ENCODE measurements at places on chromosomes 1 and 21.

GRCh38 chr1:86705665-86705985 is 1.2 kb downstream of the SH3GLB1 start:
- no peak for DNase-seq

GRCh38 chr1:20521960-20522861 is 14.3 kb upstream of the MUL1 start:
- peak; percentile 76 for DNase-seq

DNA sequence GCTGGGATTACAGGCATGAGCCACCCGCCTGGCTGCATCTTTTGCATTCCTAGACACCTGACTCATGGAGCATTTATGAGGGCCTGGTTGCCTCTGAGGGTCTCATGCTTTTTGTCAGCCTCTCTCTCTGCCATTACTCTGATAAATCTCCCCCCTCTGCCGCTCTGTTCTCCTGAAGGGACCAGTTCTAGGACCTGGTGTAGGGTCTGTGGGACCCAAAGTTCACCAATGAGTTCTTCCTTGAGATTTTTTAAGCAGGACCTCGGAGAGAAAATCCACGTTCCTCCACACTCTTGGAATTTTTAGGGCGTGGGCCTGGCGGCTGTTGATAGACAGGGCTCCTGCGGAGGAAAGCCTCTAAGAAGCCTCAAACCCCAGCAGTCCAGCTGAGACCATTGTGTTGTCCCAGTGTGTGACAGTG is 91.9 kb upstream of the ERRFI1 start:
- DNase-seq, result no peak

DNA sequence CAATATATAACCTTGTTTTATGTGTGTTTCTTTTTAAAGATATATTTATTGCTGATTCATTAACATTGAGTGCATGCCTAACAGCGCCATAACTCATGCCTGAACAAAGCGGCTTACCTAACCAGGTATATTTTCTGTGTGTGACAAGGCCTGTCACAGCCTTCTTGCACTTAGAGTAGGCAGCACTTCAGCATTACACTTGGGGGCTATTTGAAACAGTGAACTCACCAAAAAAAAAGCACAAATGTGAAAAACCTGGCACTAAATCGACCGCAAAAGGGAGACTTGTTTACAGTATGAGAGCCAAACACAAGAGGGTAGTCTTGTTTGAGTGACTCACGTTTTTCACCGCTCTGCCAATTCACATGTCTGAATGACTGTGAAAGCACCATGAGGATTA is 111.7 kb downstream of the DISP1 start:
- DNase-seq, result no peak

- DNase-seq, result no peak
These were observed 149.5 kb upstream of the HMGB4 start for GRCh38 chr1:33714421-33714820.

DNA sequence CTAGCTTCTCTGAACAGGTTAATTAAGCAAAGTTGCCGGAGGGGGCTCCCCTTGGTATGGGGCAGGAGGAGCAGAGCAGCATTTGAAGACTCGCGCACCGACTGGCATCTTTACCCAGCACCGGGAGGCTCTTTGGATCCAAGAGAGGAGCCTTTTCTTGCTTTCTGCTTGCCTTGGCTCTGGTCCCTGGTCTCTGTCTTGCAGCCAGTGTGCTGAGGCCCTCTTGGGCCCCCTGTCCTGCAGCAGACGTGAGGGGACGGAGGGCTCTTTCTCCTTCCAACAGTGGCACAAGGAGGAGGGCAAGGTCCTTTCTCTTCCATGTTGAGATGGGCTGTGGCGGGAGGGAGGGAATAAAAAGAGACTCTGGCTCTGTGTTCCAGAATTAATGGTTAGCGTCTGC is 45.6 kb downstream of the ZBTB18 start:
- no peak for DNase-seq

DNA sequence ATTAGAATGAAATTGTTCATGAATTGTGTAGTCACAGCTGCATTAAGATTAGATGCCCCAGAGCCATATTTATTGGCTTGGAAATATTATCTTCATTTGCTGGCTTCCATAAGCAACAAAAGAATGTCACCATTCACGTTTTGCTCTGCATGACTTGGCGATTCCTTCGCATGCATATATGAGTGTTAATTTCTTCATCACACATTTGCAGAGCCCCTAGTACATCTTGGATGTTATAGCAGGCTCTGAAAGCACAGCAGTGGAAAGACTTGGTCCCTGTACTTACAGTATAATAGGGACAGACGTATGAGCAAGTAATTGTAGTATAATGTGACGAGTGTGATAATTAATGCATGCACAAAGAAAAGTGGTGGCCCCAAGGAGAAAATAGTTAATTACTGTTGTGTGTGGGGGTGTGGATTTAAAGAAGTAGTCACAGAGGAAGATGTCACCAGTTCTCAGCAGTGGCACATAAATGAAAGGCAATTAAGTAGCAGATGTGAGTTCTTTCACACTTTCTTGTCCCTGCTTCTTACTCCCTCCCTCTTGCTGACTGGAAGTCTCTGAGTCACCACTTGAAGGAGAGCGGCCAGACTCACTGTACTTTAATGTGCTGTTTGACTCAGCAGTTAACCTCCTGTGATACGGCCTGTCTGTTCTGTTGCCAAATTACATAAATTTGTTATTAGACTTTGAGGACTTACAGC is 21.0 kb downstream of the S100A10 start:
- no peak for DNase-seq

GRCh38 chr1:38418195-38419030 is 371.8 kb upstream of the POU3F1 start:
- DNase-seq, result no peak

DNA sequence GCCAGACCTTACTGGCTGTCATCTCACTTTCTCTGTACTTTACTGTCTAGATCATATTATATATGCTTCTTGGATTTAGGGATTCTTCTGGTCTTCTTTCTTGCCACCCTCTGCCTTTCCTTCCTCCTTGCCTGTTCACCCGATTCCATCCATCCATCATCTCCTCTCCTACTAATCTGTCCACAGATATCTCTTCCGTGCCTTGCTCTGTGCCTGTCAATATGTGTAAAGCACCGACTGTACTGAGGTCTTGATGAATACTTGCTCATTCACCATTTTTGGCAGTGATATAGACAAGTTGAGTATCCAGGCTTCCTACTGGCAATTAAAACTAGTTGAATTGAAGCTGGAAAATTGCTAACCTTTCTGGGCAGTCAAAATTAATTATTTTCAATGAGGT is 8.1 kb downstream of the FMN2 start:
- no peak for DNase-seq

DNA sequence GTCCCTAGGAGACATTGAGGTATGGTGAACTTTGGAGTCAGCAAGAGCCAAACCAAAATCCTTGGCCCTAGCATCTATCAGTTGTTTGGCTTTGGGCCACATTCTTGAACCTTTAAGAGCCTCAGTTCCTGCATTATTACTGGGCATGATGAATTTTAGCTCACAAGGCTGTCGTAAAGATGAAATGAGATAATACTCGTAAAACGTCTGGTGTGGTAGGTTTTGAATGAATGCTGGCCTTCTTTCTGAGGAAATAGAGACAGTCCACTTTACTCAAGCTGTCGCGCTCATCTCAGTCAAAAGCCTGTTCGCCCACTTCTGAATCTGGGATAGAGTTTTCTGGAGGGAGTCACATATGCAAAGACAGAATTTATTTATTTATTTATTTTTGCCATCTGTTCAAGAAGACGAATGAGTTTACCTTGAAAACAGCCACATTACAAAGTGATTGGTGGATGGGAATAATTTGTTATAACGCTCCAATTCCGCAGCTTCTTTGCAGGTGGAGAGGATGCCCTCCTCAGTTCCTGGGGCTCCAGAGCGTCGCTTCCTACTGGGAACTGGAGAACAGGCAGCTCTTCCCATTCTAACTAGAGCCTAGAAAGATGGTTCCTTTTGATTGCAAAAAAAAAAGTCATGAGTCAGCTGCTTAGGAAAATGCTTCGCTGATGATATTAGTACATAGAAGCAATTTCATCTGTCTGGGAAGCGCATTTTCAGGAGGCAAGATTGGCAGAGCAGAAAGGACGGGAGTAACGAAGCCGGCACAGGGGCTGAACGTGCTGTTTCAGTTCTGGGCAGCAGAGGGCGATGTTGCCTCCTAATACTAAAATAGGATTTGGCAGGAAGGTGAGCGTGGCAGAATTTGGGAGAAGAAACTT is 49.9 kb upstream of the CYP2J2 start:
- DNase-seq, result peak; percentile 65

GRCh38 chr1:176552999-176553398 is 90.0 kb downstream of the PAPPA2 start:
- DNase-seq, result no peak

DNA sequence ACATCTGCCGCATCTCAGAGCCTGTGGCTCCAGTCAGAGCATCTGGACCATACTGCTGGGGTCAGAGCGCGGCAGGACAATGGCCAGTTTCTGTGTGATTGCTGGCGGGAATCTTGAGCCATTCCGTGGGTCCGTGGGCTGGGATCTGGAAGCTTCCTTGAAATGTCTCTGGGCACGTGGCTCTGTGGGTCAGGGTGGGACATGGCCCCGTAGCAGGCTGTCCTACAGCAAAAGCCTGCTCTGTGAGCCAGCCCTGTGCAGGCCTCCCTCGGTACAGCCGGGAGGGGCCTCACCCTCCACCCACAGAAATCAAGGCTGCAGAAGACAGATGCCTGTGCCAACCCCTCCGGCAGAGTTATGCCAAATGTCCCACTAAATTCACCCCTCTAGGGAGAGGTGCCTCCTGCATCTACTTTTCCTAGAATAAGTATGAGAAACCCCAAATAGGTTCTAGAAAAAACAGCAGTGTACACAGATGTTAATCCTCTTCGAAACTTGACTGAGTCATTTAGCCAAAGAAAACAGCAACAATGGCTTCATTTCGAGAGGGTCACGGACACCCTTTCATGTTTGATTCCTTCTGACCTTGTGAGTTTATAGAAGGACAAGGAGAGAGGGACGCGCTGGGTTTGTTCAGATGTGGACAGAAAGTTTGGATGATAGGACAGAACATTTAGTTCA is 27.8 kb downstream of the COL18A1 start:
- no peak for DNase-seq

DNA sequence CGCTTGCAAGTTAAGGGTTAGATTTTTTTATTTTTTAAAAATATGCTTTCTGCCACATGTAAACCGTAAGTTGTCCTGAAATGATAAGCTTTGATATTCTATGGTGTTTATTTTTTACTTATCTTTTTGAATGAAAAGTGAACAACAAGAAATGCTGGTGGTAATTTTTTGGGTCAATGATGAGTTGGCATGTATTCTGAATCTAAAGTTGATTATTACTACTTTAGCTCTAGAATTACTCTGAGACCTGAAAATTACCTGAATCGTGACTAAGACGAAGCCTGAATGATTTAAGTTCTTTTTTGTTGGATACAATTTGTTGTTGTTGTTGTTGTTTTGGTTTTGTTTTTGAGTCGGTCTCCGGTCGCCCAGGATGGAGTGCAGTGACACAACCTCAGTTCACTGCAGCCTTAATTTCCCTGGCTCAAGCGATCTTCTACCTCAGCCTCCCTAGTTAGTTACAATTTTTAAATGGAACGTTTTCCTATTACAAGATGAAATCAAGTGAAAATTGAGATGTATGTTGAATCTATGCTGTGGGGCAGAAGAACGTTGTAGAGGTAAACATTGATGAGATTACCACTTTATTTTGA is 941 bp downstream of the RABGGTB start:
- DNase-seq, result no peak

DNA sequence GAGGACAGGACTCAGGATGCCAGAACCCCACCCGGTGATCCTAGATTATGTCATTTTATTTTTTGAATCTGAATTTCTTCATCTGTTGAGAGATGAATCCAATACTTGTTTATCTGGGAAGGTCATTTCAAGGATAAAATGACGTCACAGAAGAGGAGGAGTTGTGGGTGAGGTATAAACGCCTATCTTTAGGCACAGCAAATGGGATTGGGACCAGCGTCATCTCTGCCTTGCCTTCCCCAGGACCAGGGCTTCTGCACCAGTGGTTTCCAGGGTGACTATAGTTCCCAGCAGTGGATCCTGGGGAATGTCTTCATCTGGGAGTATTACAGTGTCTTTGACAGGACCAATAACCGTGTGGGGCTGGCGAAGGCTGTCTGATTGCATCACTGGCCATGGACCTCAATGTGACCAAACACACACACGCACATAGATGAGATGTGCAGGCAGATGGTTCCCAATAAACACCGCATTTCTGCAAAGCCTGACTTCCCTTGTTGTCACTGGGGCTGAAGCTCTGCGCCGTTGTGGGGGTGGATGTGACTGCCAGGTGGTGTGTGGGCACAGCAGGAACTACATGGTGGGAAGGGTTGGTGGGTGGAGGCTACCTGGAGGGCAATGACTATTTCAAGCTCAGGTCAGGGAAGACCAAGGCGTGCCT is 28.1 kb downstream of the KCNA10 start:
- no peak for DNase-seq

- DNase-seq, result no peak
These were observed 18.5 kb downstream of the TP73 start for GRCh38 chr1:3670823-3671265.

- no peak for DNase-seq
These were observed 83.0 kb downstream of the GPR161 start for GRCh38 chr1:168053681-168054080.

DNA sequence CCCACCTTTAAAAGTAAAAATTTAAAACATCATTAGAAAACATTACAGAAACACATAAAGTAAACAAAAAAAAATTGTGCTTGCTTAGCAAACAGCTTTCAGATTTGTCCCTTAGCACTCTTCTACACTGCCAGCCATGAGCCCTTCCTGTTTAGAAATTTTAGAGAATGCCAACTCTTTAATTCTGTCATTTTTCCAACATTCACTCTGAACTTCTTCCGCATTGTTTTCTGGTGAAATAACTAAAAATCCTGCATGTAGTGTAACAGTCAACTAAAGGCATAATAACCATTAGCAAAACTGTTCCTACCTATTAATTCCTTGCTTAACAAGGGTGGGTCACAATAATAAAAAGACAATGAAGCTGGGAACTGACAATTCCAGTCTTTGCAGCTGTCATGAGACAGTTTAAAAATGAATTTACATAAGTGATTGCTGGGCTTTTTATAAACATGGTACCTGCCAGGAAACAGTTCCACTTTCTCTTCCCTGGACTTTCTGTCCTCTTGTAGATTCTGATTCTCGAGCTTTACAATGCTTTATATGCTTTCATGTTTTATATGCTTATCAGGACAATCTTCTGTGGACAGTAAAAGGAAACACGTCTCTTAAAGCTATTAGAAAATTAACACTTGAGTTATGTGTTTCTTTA is 19.0 kb downstream of the GNG12 start:
- DNase-seq, result no peak

GRCh38 chr1:18747671-18748070 is 111.8 kb downstream of the TAS1R2 start:
- no peak for DNase-seq

GRCh38 chr1:114231301-114231700 is 77.6 kb upstream of the SYT6 start:
- DNase-seq, result no peak

GRCh38 chr1:169013821-169014220 is 92.7 kb upstream of the ATP1B1 start:
- DNase-seq, result no peak

DNA sequence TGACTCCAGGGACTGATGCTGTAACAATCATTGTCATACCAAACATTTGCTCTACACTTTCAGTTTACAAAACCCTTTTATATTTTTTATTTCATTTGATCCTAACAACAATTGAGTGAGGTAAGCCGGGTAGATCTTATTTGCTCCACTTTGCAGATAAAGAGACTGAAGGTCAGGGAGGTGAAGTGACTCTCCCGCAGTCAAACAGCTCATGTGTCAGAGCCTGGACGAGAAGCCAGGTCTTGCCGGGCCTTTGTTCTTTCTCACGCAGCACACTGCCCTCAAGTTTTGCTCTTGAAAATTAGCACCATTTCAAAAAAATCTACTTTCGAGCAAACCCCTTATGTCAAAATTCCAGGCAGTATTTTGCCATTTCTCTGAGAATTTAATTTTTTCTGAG is 65.2 kb downstream of the CD247 start:
- no peak for DNase-seq

Data from stimulated activated naive CD8-positive, alpha-beta T cell treated with anti-CD3 and anti-CD28 coated beads, Interleukin-15, Interleukin-2, amounts not matched to agents 100 U/mL and 50 U/mL, for 24 hours (primary cell).